ENCODE measurements at places on chromosomes 13 and 19.
A peak's percentile ranks its signal among the peaks of the same experiment; 100 is the strongest.

DNA sequence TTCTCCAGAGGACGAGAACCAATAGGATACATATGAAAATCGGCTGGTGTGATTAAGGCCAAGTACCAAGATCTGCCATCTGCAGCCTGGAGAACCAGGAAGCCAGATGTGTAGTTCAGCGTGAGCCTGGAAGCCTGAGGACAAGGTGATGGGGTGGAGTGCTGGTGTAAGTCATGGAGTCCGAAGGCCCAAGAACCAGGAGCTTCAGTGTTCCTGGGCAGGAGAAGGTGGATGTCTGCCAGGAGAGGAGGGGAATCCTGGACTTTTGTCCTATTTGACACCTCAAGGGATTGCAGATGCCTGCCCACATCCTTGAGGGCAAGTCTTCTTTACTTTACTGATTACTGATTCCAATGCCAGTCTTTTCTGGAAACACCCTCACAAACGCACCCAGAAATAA lies 71.5 kb downstream of the SPATA13 start:
- H3K4me1 ChIP-seq = peaks cover 22% of the 10 kb centered on the region
- H3K27me3 ChIP-seq = no peaks in the 10 kb centered on the region
- H3K27ac ChIP-seq = no peak overlapping the region
- H3K4me3 ChIP-seq = no peak overlapping the region

DNA sequence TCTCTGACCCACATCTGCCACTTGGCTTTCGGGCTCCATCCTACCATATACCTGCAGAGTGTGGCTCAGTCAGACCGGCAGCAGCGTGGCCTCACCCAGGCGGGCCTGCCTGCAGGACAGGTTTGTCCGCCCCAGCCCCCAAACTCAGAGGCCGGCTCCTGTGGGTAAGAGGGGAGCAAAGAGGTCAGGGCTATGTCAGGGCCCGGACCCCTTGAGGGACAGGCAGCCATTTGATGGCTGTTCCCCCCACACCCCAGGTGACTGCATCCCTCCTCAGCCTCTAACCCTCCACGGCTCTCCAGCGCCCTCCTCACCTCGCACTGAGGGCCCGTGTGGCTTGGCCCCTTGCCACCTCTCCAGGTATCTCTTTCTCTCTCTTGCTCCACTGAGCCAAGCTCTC lies 12.3 kb upstream of the ZBTB32 start:
- no peaks in the 10 kb centered on the region for H3K36me3 ChIP-seq
- H3K27ac ChIP-seq = no peak overlapping the region
- no peaks in the 10 kb centered on the region for H3K27me3 ChIP-seq
- H3K4me3 ChIP-seq = no peak overlapping the region

- no peak overlapping the region for H3K4me3 ChIP-seq
- H3K36me3 ChIP-seq = no peaks in the 10 kb centered on the region
- no peak for DNase-seq
- H3K4me1 ChIP-seq = no peaks in the 10 kb centered on the region
Observed at GRCh38 chr13:48113756-48114130, 18.8 kb upstream of the MED4 start.

- no peak overlapping the region for H3K27ac ChIP-seq
- DNase-seq = no peak
- H3K4me1 ChIP-seq = no peaks in the 10 kb centered on the region
- no peak overlapping the region for H3K4me3 ChIP-seq
Observed at GRCh38 chr13:42215578-42216421, 56.2 kb upstream of the AKAP11 start.

DNA sequence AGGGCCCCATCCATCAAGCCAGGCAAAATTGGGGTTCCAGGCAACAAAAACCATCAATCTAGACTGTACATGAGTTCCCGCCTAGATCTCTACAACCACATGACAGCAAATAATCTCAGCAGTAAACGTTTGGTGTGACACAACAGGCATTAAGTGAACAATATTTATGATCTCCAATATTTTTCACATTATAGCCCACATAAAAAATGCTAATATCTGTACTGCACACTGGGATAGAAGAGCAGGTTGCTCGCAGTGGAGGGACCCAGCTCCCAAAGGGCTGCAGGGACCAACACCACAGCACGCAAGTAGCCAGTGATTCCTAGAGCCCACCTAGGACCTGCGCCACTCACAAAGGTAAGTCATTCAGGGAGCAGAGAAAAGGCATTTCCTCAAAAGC lies 25.9 kb downstream of the LATS2 start:
- H3K4me3 ChIP-seq = no peak overlapping the region
- no peaks in the 10 kb centered on the region for H3K36me3 ChIP-seq
- H3K4me1 ChIP-seq = peaks cover 29% of the 10 kb centered on the region
- H3K27me3 ChIP-seq = no peaks in the 10 kb centered on the region
- H3K27ac ChIP-seq = peak overlapping the region; percentile 89

- H3K4me3 ChIP-seq = no peak overlapping the region
- H3K27ac ChIP-seq = no peak overlapping the region
- no peaks in the 10 kb centered on the region for H3K27me3 ChIP-seq
- H3K36me3 ChIP-seq = no peaks in the 10 kb centered on the region
- H3K4me1 ChIP-seq = peaks cover 16% of the 10 kb centered on the region
Observed at GRCh38 chr19:33376423-33376822, 2.9 kb downstream of the CEBPG start.

DNA sequence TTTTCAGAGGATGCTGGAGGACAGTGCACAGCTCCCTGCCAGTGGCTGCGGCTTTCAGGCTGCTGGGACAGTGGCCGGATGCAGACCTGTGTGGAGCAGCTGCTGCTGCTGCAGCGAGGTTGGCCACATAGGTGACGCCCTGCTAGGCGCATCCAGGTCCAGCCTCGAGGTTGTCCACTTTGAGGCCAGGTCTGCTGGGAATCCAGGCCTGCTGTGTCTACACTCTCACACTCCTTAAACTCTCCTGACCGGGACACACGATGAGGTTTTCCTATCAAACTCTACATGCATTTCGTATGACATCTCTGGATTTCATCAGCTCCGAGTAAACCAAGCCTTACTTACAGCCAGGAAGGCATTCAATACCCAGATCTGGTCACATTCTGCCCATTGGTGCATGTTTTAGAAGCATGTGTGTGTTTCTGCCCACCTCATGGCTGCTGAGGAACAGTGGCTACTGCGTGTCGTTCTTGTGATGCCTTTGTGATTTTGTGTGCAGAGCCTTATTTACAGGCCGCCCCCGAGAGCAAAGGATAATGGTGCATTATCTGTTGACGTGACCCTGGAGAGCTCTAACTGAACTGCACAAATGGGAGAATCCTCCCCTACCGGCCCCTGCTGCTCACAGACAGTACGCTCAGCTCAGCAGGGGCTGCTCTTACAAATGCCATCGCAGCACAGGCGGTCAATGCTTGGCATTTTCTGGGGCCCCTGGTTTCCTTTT lies 12.3 kb upstream of the MCF2L start:
- H3K36me3 ChIP-seq = no peaks in the 10 kb centered on the region
- peak; percentile 36 for DNase-seq
- H3K4me3 ChIP-seq = no peak overlapping the region
- no peak overlapping the region for H3K27ac ChIP-seq
- no peaks in the 10 kb centered on the region for H3K27me3 ChIP-seq

DNA sequence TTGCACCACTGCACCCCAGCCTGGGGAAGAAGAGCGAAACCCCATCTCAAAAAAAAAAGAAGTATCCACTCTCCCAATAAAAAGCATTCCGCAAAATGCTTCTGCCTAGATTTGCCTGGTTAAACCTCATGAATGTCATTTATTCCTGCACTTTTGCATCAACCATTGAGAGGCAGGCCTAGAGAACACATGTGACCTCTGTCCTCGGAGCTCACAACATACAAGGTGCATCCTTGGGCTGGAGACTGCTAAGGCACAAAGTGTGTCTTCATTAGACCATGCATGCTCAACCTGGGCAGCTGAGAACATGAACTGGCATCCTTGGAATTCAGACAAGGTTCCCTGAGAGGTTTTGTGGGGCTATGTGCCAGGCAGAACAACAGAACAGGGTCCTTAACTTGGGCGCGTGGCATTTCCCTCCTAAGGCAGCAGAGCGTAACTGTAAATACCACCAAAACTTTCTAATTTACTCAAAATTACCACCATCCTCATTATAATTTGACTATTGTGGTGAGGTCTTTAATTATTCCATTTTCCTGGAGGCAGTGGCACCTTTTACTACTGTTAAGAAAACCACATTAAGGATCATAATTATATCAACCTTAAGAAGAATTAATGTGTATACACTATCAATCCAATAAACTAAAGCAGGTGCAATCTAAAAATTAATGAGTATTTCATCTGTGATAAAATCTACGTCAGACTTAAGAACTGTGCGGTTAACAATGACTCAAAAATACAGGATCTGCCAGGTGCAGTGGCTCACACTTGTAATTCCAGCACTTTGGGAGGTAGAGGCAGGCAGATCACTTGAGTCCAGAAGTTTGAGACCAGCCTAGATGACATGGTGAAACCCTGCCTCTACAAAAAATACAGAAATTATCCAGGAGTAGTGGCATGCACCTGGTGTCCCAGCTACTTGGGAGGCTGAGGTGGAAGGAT lies 13.8 kb downstream of the RCBTB1 start:
- no peaks in the 10 kb centered on the region for H3K27me3 ChIP-seq
- no peaks in the 10 kb centered on the region for H3K36me3 ChIP-seq
- DNase-seq = no peak

GRCh38 chr13:32125221-32125689 lies 93.7 kb downstream of the FRY start:
- H3K36me3 ChIP-seq = no peaks in the 10 kb centered on the region
- H3K4me1 ChIP-seq = no peaks in the 10 kb centered on the region
- no peak for DNase-seq
- H3K4me3 ChIP-seq = no peak overlapping the region

GRCh38 chr13:92984151-92984550 lies 242.5 kb upstream of the GPC6 start:
- no peaks in the 10 kb centered on the region for H3K36me3 ChIP-seq
- H3K4me3 ChIP-seq = no peak overlapping the region
- H3K27me3 ChIP-seq = no peaks in the 10 kb centered on the region
- no peaks in the 10 kb centered on the region for H3K4me1 ChIP-seq
- H3K27ac ChIP-seq = no peak overlapping the region
- DNase-seq = no peak

DNA sequence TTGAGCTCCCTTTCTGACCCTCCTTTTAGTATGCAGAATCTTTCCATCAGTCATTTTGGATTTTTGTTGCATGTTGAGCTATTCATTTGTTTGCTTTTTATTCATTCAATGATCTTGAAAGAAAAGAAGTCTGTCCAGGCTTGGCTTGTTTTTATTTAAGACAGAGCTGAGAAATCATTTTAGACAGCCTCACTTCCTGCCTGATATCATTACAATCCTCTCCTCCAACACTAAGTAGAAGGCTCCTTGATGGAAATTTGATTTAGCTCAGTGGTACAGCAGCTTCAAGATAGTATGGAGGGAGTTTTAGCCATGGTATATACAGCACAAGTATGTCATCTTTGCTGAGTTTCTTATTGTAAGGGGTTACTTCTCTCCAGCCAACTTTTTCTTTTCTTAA lies 28.4 kb downstream of the MBNL2 start:
- peaks cover 29% of the 10 kb centered on the region for H3K4me1 ChIP-seq
- H3K27me3 ChIP-seq = no peaks in the 10 kb centered on the region
- no peak overlapping the region for H3K4me3 ChIP-seq
- H3K27ac ChIP-seq = peak overlapping the region; percentile 16

- no peak overlapping the region for H3K4me3 ChIP-seq
- peak overlapping the region; percentile 93 for H3K27ac ChIP-seq
- peaks cover 21% of the 10 kb centered on the region for H3K4me1 ChIP-seq
- H3K36me3 ChIP-seq = no peaks in the 10 kb centered on the region
Observed at GRCh38 chr19:7216373-7216902, 77.8 kb downstream of the INSR start.

GRCh38 chr13:67650471-67650870 lies 420.3 kb upstream of the PCDH9 start:
- no peak overlapping the region for H3K4me3 ChIP-seq
- H3K4me1 ChIP-seq = no peaks in the 10 kb centered on the region

DNA sequence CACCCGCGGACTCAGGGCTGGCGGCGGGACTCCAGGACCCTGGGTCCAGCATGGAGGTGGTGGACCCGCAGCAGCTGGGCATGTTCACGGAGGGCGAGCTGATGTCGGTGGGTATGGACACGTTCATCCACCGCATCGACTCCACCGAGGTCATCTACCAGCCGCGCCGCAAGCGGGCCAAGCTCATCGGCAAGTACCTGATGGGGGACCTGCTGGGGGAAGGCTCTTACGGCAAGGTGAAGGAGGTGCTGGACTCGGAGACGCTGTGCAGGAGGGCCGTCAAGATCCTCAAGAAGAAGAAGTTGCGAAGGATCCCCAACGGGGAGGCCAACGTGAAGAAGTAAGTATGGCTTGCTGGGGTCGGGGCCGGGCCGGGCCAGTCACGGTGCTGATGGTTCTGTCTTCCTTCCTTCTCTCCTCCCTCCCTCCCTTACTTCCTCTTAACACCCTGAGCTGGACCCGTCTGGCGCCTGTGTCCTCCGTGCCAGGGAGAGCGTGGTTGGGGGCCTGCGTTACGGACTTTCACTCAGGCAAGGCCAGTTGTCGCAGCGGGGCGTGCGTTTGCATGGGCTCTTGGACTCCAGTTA lies 1.4 kb downstream of the STK11 start:
- peak overlapping the region; percentile 76 for H3K27ac ChIP-seq
- no peaks in the 10 kb centered on the region for H3K36me3 ChIP-seq
- DNase-seq = peak; percentile 83
- no peaks in the 10 kb centered on the region for H3K27me3 ChIP-seq
- H3K4me1 ChIP-seq = peaks cover 18% of the 10 kb centered on the region

DNA sequence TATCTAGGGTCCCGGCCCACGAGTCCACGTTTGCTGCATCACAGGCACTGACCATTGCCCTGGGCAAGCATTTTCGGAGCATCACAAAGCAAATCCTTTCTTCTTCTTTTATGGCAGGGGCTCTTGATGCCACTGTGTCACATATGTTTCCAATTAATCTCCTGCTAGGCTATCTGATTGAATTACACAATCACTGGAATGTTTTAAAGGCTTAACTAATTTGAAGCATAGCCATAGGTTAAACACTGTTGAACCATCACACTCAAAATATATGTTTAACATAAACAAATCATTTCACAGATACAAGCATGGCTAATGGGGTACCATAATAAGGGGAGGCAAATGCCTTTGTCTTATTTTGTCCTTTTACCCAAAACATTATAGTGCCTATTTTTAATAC lies 338.3 kb downstream of the POU4F1 start:
- no peaks in the 10 kb centered on the region for H3K4me1 ChIP-seq
- DNase-seq = no peak
- no peak overlapping the region for H3K27ac ChIP-seq
- H3K36me3 ChIP-seq = no peaks in the 10 kb centered on the region
- no peak overlapping the region for H3K4me3 ChIP-seq

- H3K4me3 ChIP-seq = no peak overlapping the region
- DNase-seq = no peak
- no peaks in the 10 kb centered on the region for H3K27me3 ChIP-seq
- H3K4me1 ChIP-seq = no peaks in the 10 kb centered on the region
Observed at GRCh38 chr13:37621811-37622361, 23.3 kb upstream of the POSTN start.

GRCh38 chr19:36252047-36252446 lies 37.1 kb downstream of the ZNF146 start:
- no peaks in the 10 kb centered on the region for H3K27me3 ChIP-seq
- H3K4me3 ChIP-seq = no peak overlapping the region
- H3K27ac ChIP-seq = no peak overlapping the region
- no peak for DNase-seq

- no peaks in the 10 kb centered on the region for H3K36me3 ChIP-seq
- no peak for DNase-seq
- H3K27me3 ChIP-seq = no peaks in the 10 kb centered on the region
- H3K4me1 ChIP-seq = no peaks in the 10 kb centered on the region
Observed at GRCh38 chr19:47284324-47284899, 9.7 kb downstream of the INAFM1 start.

Measured in pancreas (tissue), 10 donors.